ENCODE measurements at places on chromosomes 13 and 19.

GRCh38 chr13:80877209-80877943 lies 536.5 kb upstream of the SPRY2 start:
- DNase-seq = no peak

DNA sequence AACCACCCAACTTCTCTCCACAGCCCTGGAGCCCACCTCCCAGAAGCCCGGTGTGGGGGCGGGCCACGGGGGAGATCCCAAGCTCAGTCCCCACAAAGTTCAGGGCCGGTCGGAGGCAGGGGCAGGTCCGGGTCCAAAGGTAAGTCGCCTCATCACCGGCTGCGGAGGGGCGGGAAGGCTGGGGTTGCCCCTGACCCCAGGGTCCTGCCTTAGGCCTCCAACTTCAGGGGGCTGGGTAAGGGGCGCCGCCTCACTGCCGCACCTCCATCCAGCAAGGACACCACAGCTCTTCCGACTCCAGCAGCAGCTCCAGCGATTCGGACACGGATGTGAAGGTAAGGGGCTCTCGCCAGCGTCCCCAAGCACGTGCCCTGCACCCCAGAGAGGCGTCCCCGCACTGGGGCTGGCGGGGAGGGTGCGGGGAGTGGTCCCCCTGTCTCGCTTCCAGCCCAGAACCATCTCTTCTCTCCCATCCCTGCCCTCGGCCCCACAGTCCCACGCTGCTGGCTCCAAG lies 358 bp downstream of the C19orf33 start:
- DNase-seq = no peak

GRCh38 chr13:72505376-72505775 lies 222.1 kb downstream of the MZT1 start:
- DNase-seq = no peak

DNA sequence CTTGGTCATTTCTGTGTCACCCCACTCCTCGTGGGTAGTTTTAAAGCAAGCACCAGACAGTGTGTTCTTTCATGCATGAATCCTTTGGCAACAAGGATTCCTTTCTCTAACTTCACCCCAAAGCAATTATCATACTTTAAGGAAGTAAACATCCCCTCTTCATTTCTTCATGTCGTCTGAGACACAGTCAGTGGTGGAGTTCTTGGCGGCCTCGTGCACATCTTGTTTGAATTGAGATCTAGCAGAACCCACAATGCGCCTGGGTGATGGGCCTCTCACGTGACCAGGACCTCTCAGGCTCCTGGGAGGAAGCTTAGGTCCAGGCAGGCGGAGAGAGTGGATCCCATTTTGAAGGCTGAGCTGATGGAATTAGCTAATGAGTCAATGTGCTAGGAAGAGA lies 2.6 kb downstream of the ACSBG2 start:
- no peak for DNase-seq

DNA sequence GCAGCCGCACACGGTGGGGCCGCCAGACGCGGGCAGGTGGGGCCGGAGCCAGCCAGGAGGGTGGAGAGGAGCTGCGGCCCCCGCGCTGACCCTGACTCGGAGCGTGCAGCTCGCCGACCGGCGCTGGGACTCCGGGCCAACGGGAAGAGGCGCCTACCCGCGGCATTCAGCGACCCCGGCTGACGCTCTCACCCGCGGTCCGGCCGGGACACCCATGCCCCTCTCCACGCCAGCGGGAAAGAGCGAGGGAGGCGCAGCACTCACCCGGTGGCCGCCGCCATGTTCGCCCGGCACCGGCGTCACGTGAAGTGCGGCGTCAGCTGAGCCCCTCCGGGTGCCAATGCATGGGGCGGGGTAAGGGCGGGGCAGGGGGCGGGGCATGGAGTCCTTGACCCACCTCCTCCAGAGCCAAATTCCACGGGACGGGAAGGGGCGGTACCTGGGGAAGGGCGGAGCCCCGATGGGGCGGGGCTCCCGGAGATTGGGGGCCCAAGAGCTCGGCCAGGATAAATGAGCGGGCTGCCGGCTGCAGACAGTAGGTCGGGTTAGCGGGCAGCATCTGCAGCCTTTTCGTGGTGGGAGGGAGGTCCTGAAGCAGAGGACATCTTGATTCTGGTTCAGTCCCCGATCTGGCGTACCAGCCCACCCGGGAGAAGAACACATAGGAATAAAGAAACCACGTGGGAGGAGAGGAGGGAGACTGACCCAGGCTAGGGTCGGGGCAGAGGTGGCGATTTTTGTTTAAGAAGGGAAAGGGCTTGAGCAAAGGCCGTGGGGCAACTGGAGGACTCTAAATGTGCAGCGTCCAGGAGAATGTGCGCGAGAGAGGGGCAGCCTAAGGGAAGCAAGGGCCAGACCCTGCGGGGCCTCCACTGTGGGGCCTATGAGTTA lies at the start of gene PEPD:
Gene PEPD (minus strand): TSS at position 312 of the 891 bp plus-strand sequence. CDS start 31 bp downstream, at position 281.
- peak; percentile 78 for DNase-seq

GRCh38 chr19:48391100-48392005 lies at the start of gene KDELR1:
TSS of gene KDELR1 (minus strand) at chr19:48391551. CDS start at chr19:48391358, 193 bp downstream.
- no peak for DNase-seq

DNA sequence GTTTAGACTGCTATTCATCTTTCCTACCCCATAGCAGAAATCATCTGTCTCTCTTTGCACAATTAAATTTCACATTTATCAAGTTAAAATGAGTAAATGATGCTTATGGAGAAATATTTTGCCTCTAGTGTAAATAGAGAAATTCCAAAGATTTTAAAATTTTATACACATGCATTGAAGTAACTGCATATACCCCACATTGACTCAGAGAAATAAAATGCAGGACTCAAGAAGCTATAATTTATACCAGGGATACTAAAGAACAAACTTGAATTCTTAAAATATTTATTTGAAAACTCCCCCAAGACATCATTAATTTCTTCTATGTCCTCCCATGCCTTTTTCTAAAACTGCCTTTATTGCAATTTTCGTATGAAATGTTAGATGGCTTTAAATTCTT lies 165.8 kb downstream of the DIAPH3 start:
- no peak for DNase-seq

DNA sequence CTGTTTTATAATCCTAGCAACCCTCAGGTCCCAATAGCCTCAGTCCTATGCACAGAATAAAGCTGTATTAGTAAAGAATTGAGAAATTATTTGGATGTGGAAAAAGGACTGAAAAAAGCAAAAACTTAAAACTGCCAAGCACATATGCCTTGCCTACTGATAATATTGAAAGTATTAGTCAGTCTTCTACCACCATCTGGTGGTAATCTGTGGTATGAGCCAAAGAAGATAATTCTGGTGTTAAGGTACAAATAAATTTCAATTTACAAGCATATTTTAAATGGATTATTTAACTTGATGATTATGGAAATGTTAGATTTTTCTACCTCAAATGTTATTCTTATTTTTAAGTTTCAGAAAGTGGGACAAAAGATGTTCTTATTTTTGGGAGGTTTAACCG lies 460.3 kb upstream of the KLHL1 start:
- DNase-seq = peak; percentile 26

GRCh38 chr19:28297586-28298157 lies 915.3 kb downstream of the UQCRFS1 start:
- no peak for DNase-seq

GRCh38 chr13:64078025-64078424 lies 2662.4 kb upstream of the PCDH20 start:
- DNase-seq = no peak

DNA sequence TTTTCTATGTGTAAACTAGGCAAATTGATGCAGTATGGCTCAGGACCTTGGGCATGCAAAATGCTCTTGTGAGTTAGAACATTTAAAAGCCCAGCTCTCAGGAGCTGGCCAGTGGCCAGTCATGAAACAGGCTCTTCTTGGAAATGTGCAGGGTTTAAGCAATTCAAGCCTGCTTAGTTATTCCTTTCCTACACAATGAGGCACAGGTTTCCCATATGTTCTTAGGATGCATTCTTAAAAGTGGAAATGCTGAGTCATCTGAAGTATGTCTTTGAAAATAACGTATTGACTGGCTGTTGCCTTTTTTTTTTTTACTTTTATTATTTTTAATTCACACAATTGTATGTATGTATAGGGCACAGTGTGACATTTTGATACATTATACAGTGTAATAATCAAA lies 300.7 kb downstream of the SLC7A1 start:
- DNase-seq = no peak

DNA sequence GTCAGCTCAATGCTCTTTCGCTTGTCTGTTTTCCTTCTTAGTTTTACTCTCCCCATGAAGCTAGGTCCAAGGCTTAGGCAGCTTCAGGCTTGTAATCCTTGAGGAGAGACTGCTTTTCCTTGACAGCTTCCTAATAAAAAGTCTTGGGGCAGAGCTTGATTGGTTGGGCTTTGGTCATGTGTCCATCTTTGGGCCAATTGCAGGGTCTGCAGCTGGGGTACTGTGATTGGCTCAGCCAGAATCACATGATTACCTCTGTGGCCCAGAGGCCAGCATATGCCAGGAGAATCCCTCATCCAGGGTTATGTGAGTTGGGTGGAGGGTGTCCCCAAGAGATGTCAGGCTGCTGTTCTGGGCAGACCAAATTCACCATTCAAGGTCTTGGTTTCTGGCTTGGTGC lies 8.1 kb downstream of the KLK1 start:
- no peak for DNase-seq

- no peak for DNase-seq
Observed at GRCh38 chr19:33152176-33152575, 20.3 kb downstream of the WDR88 start.

DNA sequence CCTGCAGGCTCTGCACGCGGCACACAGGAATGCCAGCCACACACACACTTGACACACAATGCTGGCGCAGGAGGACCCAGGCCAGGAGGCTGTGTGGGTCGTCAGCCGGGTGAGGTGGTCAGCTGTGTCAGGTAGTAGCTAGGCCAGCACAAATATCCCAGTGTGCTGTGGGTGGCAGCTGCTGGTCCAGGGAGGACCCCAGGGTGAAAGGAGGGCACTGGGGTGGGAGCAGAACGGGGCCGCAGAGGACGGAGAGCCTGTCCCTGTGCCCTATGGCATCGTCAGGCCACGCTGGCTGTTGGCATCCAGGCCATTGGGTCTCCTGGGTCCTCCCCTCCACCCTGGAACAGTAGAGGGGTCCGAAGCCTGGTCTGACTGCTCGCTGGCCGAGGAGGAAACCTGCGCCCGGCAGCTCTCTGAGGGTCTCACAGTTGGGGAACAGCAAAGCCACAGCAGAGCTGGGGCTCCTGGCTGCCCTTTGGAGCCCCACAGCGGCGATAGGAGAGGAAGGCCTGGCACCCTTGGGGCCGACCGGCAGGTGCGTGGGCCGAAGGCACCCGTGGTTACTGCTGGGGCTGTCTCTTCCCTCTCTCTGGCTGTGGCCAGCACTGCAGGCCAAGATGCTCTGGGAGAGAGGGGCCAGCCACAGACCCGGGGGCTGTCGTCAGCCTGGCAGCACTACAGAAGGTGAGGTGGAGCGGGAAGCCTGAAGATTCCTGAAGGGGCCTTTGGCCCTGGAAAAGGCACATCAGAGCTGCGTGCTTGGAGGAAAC lies 27.3 kb downstream of the C13orf46 start:
- DNase-seq = no peak

GRCh38 chr19:45502111-45502510 lies 3.9 kb downstream of the PPM1N start:
- no peak for DNase-seq

- DNase-seq = no peak
Observed at GRCh38 chr19:46387713-46388130, 25.6 kb downstream of the CCDC8 start.

DNA sequence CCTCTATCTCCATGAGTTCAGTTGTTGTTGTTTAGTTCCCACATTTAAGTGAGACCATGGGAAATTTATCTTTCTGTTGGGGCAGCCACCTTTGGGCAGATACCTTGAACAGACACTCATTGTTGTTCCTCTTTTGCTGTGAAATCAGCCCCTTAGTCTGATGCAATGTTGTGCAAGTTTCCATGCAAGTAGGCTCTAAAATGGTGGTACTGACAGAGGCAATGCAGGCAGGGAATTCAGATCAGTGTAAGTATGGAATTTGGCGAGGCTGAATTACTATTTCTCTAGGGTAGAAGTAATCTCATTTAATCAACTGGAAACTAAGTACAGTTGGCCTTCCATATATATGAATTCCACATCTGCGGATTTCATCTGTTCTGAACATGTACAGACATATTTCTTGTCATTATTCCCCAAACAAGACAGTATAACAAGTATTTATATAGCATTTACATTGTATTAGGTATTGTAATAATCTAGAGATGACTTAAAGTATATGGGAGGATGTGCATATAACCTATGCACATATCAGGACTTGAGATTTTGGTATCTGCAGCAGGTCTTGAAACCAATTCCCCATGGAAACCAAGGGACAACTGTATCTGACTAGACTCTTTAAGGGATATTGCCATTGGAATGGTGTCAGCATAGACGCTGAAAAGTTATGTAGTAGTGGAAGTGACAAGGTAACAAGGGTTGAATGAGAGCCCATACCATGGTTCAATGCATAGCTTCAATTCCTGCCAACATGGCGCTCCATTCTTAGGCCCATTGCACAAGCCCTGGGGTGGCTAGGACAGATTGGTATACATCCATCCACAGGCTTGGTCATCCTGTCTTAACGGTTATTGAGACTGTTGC lies 281.5 kb upstream of the HTR2A start:
- no peak for DNase-seq

GRCh38 chr19:2426611-2427428 lies 566 bp downstream of the TIMM13 start:
- DNase-seq = no peak

- DNase-seq = no peak
Observed at GRCh38 chr19:55366790-55367189, 3.5 kb downstream of the IL11 start.

- no peak for DNase-seq
Observed at GRCh38 chr19:29216021-29216420, 3.1 kb upstream of the UQCRFS1 start.

DNA sequence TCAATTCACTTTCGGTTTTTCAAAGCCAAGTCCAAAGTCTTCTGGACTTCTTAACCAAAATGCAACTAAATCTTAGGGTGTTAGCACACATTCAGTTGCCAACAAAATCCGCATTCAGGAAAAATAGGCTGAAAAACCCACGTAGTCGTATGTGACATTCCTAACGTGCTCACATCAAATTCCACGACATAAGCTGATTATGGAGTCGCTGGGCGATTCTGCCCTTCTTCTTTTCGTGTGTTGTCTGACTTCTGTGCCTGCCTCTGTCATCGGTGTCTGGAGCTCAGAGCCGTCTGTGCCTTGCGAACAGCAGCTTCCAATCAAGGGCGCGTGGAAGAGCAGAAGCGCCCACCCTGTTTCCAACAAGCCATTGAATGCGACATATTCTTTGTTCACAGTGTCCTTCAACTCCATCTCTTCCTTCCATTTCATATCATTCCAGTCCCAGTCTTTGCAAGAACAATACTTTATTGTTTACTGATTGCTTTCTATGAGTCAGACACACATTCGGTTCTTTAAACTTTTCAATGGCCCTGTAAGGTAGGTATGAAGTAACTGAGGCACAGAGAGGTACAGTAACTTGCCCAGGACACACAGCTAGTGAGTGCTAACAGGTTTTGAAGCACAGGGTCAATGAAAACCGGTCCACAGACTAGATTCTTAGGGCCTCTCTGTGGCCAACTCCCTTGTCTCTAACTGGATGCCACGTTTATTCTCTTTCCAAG lies 8.2 kb upstream of the ZNF507 start:
- no peak for DNase-seq

Data from fibroblast of the conjunctiva (primary cell).